Stimulated activated CD8-positive, alpha-beta memory T cell treated with anti-CD3 and anti-CD28 coated beads, Interleukin-4, amount 100 ng/mL, for 1 hour (primary cell): ENCODE measurements at places on chromosomes 7 and 10.

GRCh38 chr7:114084472-114085312 is 165.9 kb upstream of the PPP1R3A start:
- DNase-seq = no peak

- DNase-seq = no peak
These were observed 5.5 kb upstream of the IQUB start for GRCh38 chr7:123539871-123540270.

DNA sequence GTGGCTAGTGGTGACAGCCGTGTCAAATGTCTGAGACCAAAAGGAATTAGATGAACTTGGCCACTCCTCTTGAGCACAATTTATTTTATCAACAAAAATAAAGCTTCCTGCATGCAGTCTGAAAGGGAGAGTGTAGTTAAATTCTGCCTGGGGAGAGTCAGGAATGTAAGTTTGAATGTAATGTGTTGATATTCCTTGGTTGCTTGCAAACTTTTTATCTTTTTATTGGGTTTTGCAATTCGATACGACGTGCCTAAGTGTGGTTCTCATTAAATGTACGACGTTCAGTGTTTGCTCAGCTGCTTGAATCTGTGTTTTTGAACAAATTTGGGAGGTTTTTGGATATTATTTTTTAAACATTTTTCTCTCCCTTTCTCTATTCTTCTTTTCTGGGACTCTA is 839.9 kb downstream of the CCSER2 start:
- DNase-seq = no peak

GRCh38 chr10:2262878-2263277 is 525.6 kb upstream of the ADARB2 start:
- DNase-seq = no peak

- DNase-seq = no peak
These were observed 2.0 kb downstream of the IFRD1 start for GRCh38 chr7:112452102-112452888.

- no peak for DNase-seq
These were observed 3.3 kb downstream of the PCDH15 start for GRCh38 chr10:54797636-54798321.

DNA sequence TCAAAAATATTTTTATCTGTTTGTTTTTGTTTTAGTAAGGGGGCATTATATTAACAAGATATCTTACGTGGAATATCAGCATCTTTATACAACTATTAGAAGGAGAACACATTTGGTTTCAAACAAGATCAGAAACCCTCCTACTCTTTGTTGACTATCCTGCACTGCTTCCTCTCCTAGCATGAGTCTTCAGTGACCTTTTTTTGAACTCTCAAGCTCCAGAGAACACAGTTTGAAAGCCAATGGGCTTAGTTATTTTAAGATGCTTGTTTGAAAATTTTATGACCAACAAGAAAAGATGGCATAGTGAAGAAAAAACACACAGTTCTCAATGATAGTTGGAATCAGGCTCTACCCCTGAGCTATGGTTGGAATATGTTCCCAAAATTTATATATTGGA is 37.2 kb upstream of the RTKN2 start:
- DNase-seq = no peak

DNA sequence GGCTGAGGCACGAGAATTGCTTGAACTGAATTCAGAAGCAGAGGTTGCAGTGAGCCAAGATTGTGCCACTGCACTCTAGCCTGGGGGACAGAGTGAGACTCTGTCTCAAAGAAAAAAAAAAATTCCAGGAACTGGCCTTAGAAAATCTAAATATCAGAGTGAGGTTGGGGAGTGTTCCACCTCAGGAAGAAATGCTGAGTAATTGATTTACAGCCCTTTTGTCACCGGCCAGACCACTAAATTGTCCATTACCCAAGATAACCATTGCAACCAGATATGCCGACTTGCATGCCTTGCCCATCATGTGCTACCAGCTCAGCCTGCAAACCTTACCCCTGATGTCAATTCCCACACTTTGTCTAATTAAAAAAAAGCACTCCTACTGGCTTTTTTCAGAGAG is 42.4 kb downstream of the CRCP start:
- no peak for DNase-seq
